DND-41 (cell line): ENCODE measurements at places on chromosomes 16 and 17.

DNA sequence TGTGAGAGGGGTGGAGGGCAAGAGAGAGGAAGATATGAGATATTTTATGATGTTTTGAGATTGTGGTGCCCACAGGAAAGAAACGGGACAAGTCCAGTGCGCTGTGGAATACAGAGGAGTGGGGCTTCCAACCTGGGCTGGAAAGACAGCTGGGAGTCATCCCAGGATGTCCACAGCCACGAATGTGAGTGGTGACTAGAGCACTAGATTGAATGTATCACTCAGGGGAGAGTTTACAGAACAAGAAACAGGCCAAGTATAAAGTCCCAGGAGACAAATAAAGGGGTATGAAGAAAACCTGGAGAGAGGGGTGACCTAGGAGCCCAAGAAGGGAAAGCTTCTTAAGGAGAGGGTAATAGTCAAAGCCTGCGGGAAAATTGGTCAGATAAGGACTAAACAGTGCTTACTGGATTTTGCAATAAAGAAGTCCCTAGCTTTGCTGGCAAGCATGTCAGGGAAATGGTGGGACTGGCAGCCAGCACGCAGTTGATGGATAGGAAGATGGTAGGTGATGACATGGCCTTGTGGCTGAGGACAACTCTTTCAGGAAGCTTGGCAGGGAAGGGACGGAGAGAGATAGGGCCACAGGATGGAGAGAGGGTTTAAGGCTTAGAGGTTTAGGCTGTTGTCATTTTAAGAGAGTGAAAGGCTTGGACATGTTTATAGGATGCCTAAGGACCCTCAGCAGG is 114.5 kb downstream of the AXIN2 start:
- no peak for DNase-seq

DNA sequence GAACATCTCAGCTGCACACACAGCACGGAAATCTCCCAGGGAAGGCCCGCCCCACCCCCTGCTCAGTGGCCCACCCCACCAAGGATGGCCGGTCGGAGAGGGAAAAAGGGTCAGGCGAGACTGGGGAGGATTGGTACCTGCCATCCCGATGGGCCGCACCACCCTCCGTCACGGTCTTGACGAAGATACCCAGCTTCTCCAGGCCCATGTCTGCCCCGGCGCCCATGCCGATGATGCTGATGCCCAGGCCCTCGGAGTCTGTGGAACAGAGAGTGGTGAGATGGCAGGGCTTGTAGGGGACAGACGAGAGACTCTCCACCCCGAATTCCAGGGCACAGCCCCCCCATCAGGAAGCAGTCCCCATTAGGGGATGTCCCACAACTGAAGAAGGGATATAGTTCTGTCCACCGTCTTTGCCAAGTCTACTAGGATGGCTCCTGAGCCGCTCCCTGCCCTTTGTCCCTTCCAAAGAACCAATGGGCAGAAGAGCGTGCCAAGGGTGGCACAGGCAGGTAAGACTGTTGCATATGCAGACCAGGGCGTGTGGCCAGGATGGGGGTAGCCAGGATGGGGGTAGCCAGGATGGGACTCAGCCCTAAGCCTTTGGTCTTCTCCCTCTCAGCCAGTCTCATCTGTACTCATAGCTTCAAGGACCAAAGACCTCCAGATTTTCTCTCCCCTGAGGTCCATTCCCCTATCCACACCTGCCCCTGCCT is 6.9 kb downstream of the PPP1R9B start:
- DNase-seq = no peak

DNA sequence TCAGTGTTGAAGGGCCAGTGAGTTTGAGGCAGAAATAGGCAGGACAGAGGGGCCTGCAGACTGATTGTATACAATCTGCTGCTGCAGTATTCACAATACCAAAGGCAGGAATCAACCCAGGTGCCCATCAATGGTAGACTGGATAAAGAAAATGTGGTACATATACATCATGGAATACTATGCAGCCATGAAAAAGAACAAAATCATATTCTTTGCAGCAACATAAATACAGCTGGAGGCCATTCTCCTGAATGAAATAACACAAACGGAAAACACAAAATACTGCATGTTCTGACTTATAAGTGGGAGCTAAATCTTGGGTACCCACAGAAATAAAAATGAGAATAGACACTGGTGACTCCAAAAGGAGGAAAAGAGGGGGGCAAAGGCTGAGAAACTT is 485.1 kb downstream of the XYLT1 start:
- no peak for DNase-seq

DNA sequence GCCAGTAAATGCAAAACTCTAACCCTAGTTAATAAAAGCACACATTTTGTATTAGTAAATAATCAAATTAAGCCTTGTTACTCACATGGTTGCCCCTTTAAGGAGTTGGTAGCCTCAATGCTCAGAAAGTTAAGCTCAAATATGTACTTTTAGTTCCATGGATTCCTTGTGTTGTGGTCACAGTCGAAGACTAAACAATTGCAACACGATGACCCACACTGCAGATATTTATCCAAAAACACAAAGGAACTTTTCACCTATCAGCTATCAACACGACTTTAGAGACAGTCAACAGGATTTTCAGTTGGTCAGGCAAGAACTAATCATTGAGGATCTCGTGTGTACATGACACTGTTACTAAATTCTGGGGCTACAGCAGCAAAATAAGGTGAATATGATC is 47.4 kb upstream of the NUDT7 start:
- DNase-seq = no peak

DNA sequence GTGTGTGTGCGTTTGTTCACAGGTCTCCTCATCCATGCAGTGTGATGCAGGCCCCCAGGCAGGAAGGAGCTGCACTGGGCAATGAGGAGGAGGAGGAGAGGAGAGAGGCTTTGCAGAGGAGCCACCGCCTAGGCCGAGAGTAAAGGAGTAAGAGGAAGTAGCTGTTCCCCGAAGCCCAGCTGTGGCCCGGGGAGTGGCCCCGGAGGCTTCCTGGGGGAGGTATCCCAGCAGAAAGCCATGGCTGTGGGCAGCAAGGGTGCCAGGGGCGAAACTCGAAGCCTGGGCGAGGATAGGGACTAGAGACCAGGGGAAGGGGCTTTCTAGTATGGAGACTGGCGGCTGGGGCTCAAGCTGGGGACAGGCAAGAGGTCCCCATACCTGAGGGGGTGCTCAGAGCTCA is 12.2 kb downstream of the C16orf95 start:
- no peak for DNase-seq

- DNase-seq = no peak
Measured at GRCh38 chr17:33864758-33865229, 390.3 kb upstream of the CCL2 start.

DNA sequence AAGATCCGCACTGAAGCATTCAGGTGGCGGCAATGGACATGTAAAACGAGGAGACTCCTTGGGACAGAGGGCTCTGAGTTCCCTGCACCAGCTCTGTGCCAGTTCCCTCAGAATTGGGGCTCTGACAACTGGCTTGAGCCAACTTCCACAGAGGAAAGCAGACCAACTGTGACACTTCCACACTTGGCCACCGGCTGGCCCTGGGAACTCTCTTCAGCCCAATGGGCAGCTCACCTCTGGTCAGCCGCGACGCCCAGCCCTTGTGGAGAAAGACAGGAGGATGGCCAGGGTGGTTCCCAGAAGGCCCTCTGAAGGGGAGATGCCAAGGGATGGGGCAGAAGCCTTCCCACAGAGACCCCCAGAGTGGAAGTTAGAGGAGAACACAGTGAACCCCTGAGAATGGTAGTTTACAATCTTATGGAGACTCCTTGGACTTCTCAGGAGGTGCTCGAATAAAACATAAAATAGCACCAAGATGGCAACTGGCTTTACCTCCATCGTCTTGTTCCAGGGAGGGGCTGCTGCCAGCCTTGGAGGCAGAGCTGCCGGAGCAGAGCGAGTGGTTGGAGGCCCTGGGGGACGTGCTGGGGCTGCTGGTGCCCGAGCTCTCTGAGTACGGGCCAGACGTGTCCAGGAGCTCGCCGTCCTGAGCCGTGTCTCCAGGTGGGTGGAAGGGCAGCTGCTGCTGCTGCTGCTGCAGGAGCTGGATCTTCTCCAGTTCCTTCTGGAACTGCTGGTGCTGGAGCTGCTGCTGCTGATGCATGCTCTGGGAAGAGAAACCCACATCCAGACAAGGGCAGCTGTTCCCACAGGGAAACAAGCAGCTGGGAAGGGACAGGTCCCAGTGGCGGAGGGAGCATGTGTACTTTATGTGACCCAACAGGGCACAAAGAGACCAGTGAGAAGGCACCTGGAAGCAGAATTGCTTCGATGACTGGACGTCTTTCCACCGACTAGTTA is 35.0 kb upstream of the ICAM2 start:
- DNase-seq = no peak

DNA sequence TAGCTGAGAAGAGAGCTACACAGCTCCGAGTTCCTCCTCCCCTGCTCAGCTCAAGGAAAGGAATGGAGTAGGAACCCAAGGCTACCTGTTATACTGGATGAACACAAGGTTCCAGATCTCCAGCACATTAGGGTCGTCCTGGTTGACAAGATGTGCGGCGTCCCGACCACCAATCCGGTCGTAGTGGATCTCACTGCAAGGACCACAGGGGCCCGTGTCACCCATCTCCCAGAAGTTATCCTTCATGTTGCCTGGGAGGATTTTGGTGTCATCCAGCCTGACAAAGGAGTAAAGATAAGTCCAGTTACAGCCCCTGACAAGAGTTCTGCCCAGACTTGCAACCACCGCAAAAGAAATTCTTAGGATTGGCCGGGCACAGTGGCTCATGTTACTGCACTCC is 17.6 kb downstream of the AARS1 start:
- DNase-seq = no peak

DNA sequence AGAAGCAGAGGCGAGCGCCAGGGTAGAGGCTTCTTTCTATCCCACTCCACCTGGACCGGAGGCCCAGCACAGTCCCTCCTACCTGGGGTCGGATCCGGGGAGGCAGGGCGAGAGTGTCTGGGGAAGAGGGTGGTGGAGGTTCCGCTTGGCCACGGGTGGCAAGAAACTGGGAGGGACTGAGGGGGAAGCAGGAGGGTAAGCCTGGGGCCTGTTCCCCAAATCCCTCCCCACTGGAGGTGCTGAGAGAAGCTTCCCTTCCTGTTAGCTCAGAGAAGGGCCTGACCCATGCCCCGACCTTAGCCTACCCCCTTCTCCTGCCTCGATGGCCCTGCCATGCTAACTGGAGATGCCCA is 1.8 kb upstream of the TPPP3 start:
- DNase-seq = no peak
